Progenitor cell of endocrine pancreas (in vitro differentiated cells): ENCODE measurements at places on chromosomes 2 and 18. TPM values are rescaled to one million over a fixed set of nuclear protein-coding genes. Genes with fewer than 3 reads are reported as not detected.
A peak's percentile ranks its signal among the peaks of the same experiment; 100 is the strongest.

DNA sequence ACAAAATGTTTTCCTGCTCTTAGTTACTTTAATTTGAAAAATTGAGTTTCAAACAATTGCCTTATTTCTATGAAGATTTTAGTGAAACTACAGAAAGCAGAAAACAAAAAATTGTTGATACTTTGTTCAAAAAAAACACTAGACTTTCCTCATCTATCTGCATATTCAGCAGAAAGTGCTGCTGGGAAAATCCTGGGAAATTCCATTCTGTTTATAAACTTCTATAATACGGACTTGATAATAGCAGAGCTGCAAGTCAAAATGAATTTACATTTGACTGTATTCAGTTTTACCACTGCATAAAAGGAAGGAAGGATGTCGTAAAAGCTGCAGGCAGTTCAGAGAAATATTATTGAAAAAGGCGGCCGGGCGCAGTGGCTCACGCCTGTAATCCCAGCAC, 24.9 kb upstream of the ERICH2 start:
- DNase-seq: no peak

DNA sequence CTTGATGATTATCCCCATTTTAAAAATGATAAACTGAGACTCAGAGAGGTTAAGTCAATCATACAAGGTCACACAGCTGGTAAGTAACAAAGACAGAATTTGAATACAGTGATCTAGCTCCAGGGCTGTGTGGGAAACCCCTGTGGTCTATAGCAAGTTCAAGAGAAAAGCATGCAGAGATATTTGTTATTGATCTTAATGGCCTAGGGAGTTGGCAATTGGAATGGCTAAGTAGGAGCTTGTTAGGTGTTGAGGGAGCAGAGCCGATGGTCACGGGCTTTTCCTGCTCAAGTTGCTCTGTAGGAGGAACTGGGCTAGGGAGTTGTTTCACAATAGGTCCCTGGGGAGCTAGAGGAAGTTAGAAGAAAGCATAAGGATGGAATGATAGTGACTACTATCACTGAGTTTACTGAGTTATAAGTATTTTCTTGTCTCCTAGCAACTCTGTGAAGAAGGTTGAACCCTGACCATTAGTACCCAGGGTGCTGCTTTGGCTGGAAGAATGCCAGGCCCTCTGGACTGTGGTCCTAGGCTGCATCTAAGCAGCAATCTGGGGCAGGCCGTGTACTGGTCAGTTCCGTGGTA, 30.0 kb downstream of the RNF125 start:
- no peak for DNase-seq

The GAL3ST2 gene
- 0.51 and 0.84 TPM in 2 replicates for total RNA-seq

DNA sequence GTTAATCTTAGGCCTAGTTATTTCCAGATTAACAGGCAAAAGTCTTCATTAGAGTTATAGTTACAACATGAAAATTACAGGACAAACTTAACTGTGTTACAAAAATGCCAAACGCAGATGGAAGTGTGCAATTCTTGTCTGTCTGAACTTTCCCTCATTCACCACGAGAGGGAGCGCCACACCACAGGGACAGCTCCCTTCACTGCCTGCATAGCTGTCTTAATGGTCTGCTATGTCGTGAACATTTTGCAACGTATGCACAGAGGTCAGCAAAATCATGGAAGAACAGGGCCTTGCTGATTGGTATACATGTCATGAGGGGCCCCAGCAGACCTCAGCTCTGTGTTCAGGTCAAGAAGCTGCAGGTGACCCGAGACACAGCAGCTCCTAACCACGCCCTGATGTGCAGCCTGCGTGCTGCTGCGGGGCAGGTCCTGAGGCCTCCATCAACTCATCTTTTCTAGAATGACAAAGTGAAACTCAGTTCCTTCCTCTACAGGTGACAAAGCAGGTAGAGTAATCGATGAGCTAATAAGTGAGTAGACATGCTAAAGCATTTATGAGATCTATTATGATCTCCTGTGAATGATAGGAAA, 78.8 kb upstream of the ATP8B1 start:
- DNase-seq: peak; percentile 49
